ENCODE measurements at places on chromosomes 12 and 14.
A peak's percentile ranks its signal among the peaks of the same experiment; 100 is the strongest.

GRCh38 chr14:49654511-49654910 is 19.5 kb upstream of the DNAAF2 start:
- no peak for DNase-seq

DNA sequence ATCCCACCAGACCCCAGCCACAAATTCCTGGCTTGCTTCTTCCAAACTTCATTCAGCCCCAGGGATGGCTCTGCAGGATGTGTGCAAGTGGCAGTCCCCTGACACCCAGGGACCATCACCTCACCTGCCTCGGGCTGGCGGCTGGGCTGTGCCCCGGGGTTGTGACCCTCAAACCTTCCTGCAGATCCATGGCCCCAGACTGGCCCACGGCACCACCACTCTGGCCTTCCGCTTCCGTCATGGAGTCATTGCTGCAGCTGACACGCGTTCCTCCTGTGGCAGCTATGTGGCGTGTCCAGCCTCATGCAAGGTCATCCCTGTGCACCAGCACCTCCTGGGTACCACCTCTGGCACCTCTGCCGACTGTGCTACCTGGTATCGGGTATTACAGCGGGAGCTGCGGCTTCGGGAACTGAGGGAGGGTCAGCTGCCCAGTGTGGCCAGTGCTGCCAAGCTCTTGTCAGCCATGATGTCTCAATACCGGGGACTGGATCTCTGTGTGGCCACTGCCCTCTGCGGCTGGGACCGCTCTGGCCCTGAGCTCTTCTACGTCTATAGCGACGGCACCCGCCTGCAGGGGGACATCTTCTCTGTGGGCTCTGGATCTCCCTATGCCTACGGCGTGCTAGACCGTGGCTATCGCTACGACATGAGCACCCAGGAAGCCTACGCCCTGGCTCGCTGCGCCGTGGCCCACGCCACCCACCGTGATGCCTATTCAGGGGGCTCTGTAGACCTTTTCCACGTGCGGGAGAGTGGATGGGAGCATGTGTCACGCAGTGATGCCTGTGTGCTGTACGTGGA is at the start of gene PSMB11:
TSS of gene PSMB11 (plus strand) at position 51 of the 804 bp plus-strand sequence. CDS start at position 65, 14 bp downstream.
- DNase-seq = no peak

- DNase-seq = no peak
These were observed 10.1 kb upstream of the BTG1 start for GRCh38 chr12:92155733-92156132.

DNA sequence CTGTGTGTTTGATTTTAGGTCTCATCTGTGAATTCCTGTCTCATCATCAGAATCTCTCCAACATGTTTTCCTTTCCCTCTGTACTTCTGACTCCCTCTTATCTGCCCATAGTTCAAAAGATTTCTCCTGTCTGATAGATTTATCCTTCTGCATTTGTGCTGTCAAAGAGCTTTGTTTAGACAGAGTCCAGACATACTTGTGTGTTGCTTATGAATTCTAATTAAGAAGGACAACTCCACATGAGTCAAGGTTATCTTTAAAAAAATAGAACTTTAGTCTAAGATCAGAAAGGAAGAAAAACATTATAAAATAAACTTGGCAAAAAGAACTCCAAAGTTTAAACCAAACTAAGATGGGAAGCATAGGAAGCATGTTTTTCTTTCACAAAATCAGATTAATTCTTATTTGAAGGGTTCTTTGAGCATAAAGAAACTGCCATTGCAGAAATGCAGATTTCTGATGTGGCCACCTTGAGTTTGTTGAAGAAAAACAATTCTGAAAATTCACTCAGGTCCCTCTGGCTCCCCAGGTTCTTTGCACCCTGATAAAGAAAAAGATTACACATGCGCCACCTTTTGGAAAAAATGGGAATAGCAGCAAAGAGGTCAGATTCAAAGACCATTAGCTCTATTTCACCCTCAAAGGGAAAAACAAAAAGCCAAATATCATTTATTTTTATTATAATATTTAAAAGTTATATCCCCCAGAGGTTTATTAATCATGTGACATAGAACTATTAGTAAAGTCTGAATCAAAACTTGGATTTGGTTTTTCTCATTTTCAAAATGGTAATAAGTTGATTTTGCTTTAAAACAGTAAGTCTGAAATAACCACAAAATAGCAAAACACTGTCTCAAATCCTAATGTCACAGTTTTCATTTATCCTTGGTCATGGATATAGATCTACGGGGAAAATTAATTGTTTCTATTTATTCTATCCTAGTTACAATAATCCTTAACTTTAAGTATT is 143.7 kb upstream of the DCN start:
- DNase-seq = peak; percentile 9

DNA sequence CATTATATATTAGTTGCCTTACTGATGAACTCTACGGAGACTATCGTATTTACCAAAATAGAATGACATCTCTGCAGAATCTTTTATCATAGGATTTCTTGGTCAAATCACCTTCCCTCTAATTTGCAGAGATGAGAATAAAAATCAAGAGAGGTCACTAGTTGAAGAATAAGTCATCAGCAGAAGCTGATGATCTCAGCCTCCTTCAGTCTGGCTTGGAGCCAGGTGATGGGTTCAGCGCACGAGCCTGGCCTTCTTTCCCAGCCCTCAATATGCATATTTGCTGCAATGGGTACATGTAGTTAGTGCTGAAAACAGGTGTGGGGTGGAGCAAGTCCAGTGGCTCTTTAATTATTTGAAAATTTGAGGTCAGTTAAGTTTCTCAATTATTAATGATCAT is 19.2 kb upstream of the EMP1 start:
- DNase-seq = no peak

DNA sequence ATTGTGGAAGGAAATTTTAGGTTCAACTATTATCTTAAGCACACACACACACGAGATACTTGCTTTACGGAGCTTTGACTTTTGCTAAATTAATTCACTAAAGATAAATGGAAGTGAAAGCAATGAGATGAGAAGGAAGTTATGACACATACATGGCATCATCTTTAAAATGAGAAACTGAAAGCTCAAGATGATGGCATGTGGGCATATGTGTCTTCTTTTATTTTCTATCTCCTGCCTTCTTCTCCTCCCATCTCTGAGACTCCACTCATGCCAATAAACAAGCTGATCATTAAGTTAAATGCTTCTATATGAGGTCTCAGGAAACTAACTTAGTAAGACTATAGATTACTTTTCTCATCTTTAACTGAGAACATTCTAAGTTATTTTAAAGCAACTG is 216.7 kb downstream of the MED13L start:
- no peak for DNase-seq

DNA sequence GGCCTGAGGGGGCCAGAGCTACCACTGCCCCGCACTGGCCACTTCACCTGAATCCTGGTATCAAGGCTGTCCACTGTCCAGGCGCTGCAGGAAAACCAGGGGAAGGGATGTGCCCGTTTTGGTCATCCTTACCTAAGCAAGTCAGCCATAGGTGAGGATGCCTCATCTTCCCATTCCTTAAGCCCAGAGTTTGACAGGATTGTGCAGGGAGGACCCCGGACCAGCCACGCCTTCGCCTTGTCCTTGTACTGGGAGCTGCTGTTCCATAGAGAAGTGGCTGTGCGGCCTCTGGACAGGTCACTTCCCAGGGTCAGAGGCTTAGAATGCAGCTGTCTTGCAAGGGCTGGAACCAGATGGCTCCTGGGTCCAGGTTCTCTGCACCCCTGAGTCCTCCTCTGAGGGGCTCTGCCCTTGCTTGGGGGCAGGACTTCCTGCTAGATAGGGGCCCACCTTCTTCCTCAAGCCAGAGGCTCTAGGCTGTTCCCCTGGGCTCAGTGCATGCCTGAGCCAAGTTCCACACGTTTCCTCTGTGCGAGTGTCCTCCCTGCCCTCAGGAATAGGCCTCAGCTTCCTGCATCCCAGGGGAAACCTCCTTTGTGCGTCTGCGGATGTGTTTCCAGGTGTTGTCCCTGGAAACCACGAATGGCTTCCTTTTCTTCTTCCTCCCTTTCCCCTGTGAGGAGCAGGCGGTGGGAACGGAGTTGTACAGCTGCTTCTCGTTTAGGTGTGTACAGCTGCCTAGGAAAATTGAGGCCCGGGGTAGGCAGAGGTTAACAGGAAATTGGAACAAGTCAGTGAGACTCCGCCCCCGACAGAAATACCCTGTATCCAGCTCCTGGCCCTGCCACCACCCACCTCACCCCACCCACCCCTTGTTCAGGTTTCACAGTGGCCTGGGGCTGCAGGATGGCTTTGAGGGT is 54.3 kb upstream of the RIN3 start:
- DNase-seq = no peak

DNA sequence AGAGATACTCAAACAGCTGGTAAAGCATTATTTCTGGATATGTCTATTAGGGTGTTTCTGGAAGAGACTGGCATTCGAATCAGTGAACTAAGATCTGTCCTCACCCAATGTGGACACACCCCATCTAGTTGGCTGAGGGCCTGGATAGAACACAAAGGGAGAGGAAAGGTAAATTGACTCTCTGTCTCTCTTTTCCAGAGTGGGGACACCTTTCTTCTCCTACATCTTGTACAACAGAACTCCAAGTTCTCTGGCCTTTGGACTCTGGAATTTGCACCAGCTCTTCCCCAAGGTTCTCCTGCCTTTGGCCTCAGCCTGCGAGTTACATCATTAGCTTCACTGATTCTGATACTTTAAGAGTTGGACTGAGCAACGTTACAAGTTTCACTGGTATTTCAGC is 1253.9 kb downstream of the SLC16A7 start:
- DNase-seq = no peak

GRCh38 chr12:65275627-65276026 is 2.9 kb upstream of the MSRB3 start:
- no peak for DNase-seq

GRCh38 chr14:73365727-73366126 is 92.6 kb downstream of the NUMB start:
- no peak for DNase-seq

GRCh38 chr14:50233166-50233950 is 2.0 kb upstream of the SOS2 start:
- peak; percentile 9 for DNase-seq
